NCI-H69 (cell line): ENCODE measurements at places on chromosomes 16 and 17.

DNA sequence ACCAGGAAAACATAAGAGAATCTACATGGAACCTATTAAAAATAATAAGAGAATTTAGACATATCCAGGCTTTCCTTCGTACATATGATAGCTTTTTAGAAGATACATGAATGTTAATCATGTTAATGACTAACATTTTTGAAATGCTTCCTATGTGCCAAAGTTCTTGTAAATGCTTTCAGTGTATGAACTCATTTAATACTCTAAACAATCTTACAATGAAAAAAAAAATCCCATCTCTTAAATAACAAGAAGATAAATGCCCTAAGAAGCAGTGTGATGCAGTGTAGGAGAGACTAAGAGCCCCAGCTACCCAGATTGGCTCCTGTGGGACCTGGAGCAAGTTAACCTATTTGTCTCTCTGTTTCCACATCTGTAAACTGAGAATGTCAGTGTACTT lies 220.4 kb upstream of the MYOCD start:
- DNase-seq = no peak

- DNase-seq = peak; percentile 45
These were observed 31.7 kb downstream of the SOCS1 start for GRCh38 chr16:11224096-11224893.

- no peak for DNase-seq
These were observed 52.6 kb downstream of the PRKCA start for GRCh38 chr17:66354981-66355380.

DNA sequence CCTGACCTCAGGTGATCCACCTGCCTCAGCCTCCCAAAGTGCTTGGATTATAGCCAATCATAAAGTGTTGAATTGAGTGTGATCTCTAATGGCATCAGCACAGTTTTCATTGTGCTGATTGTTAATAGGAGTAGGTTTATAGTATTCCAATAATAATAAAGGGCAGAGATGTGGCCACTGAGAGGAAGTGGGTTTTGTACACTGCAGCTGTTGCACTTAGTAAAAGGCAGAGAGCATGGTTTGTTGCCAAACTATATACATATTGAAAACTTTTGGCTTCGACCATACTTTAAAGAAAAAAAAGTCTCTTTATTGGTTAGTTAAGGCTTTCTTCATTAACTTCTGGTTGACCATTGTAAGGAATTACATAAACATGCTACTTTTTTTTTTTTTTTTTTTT lies 185.9 kb downstream of the CDK5R1 start:
- DNase-seq = no peak

- no peak for DNase-seq
These were observed 19.9 kb upstream of the COL1A1 start for GRCh38 chr17:50221266-50221863.

GRCh38 chr17:19728084-19728495 lies 11.7 kb upstream of the SLC47A2 start:
- DNase-seq = peak; percentile 82

DNA sequence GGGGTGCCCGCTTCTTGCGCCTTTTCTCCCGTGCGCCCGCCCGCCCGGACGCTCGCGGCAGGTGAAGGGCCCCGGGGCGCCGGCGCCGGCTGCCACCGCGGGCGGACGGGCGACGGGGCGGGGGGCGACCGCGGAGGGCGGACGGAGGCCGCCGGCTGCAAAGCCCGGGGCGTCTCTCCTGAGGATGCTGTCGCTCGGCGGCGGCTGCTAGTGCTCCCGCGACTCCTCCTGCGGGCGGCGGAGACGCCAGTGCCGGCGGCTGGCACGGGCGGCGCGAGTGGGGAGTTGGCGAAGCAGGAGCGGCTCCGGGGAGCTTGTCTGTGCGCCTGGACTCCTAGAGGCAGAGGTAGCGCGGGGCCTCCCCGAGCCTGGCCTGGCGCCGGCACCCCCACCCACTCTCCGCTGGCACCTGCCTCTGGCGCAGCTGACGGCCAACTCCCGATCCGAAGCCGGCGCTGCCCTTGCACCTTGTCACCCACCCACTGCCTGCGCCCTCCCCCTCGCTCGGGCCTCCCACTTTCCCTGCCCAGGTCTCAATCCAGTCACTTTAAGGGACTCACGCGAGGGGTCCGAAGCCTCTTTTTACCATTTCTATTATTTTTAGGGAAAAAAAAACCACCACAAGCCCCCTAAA lies at the start of gene FAM20A:
FAM20A (minus strand) TSS at position 437 of the 634 bp plus-strand sequence. CDS start 701 bp downstream, outside the sequence.
- peak; percentile 69 for DNase-seq

- DNase-seq = no peak
These were observed 237.1 kb downstream of the PARN start for GRCh38 chr16:14392960-14393359.

GRCh38 chr17:72531729-72532128 lies 410.9 kb downstream of the SOX9 start:
- DNase-seq = no peak

DNA sequence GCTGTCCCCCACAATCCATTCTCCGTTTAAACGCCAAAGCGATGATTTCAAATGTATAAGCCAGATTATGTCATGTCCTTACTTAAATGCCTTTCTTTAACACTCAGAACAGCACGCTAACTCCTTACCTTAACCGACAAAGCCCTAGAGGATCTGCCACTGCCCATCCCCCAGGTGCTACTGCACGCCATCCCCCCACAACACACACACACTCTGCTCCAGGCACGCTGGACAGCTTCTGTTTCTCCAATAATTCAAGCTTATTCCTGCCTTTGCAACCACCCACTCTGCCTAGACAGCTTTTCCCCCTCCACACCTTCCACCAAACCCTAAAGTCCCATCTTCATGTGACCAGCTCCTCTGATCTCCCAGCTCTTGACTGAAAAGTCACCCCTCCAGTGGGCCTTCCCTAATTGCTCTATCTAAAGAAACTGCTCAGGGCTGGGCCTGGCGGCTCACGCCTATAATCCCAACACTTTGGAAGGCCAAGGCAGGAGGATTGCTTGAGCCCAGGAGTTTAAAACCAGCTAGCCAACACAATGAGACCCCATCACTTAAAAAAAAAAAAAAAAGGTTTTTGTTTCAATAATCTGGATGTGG lies 38.9 kb upstream of the RPL38 start:
- no peak for DNase-seq

- no peak for DNase-seq
These were observed 10.7 kb downstream of the MYL4 start for GRCh38 chr17:47219621-47220475.

DNA sequence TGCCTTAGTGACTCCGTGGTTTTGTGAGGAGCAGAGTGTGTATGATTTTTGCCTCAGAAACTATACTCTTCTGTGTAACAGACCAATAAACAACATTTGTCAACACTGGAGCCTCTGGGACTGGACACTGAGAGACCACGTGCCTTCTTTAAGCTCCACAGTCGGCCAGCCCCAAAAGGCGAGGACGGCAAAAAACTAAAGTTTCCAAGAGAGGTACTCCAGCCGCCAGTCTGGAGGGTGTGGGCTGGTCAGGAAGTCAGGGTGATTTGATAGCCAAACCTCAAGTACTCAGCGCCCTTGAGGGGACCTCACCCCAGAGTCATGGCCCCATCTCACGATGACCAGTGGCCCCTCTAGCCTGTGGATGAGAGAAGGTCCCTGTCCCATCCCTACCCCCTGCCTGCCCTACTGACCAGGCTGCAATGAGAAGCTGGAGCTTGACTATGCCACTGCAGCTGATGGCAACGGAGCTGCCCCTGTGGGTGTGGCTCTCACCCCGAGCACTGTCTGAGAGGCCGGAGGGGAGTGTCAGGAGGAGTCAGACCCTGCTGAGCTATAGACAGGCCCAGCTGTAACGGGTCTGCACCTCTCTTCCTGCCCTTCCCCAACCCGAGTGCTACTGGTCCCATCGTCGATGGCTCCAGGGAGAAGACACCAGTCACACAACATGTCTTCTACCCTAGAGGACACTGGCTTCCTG lies 19.8 kb downstream of the MNT start:
- no peak for DNase-seq

DNA sequence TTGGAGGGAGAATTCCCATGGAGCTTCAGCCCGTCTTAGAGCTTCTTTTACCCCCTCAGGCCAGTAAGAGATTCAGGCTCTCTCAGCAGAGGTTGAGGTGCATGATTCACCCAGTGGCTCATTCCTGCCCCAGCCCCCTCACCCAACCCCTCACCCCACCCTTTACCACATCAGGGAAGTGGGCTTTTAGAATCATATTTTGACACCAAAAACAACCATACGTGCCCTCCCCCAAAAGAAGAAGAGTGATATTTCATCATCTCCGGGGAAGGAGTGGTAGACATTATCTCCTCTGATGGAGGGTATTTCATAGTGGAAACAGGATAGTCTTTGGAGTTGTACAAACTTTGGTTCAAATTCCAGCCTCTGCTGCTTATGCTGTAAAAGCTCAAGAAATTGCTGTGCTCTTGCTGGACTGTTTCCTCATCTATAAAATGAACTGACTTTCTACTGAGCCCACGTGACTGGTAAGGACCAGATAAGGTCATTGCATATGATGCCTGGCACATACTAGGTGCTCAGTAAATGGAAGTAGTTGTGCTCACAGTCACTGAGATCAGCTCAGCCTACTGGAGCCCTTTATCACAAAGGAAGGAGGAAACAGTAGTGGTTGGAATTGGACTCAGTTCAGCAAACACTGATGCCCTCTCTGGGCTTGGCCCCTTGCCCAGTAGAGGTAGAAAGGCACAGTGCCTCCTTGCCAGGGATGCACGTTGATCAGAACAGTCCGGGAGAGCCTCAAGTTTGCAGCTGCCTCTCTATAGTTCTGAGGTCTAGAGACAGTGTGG lies 18.3 kb upstream of the CCL5 start:
- peak; percentile 68 for DNase-seq

- no peak for DNase-seq
These were observed 35.8 kb downstream of the LITAF start for GRCh38 chr16:11550791-11551498.

- DNase-seq = no peak
These were observed 58.0 kb downstream of the PITPNC1 start for GRCh38 chr17:67435122-67435521.

- no peak for DNase-seq
These were observed 1.2 kb upstream of the PDIA2 start for GRCh38 chr16:281660-282255.

DNA sequence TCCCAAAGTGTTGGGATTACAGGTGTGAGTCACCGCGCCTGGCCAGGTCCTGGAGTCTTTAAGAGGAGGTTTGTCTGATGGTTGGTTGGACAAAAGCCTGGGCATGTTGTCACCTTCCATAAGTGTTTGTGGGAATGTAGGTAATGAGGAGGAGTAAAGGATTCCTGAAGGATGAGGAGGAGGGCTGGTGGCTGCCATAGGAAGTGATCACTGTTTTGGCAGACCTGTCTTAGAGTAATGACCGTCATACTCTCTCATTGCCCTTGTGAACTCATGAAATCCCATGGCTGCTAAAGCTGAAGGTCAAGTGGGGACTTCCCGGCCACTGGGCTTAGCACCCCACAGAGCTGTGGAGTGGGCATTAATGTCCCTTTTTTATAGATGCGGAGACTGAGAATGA lies 40.5 kb downstream of the TENT4B start:
- DNase-seq = no peak

DNA sequence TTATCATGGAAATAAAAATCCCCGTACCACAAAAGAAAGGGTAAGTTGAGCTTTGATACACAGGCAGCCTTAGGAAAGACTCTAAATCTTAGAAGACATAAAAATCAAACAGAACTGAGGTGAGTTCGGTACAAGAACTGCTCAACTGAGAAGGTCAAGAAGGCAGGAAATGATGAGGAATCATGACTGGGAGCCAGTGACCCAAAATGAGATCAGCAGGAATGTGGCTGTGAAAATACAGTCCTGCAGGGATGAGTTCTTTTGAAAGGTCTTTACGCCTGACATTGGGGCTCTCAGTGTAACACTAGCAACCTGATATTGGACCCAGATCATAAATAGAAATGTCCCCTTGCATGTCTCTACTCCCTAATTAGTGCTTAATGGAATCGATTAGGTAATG lies 56.3 kb upstream of the CDH11 start:
- no peak for DNase-seq

DNA sequence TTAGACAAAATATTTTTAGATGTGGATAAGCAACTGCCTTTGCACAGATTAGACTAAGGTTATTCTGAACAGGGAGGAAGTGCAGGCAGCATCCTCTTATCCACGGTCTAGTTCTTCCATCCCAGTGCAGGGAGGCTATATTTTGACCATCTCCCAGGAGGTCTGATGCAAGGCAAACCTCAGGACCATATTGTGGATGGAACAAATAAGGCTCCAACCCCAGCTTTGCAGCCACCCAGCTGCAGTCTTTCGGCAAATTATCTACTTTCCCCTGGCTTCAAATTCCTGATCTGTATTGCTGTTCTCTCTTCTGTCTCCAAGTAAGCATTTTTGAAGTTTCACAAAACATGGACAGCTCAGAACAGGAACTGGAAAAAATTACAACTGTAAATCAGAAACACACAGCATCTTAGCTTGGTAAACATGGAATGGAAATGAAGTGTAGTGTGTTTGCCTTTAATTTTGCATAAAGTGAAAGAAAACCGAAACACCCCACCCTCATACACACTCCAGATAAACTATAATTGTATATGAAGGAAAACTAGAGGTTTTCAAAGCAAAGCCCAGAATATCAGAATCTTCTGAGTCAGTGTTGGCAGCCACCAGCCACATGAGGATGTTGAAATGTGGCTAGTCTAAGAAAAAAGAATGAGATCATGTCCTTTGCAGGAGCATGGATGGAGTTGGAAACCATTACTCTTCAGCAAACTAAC lies 33.5 kb upstream of the MON1B start:
- no peak for DNase-seq

- DNase-seq = peak; percentile 32
These were observed 39.2 kb downstream of the KNOP1 start for GRCh38 chr16:19678804-19679203.

DNA sequence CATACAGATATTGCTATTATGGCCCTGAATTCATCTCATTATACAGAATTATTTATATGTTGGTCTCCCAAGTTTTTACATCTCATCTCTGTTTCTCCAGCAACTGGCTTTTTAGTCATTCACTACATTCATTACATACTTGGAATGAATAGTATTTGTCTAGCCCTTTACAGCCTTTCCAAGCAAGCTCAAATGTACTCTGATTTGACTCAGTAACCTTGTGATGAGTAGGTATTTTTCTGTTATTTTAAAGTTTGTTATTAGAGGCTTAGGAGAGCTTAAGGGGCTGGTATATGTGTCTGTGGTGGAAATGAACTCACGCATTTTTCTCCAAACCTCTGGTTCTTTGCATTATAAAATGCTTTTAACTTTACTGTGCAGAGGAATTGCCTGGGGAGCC lies 224.7 kb downstream of the SNX29 start:
- no peak for DNase-seq

- DNase-seq = no peak
These were observed 11.6 kb downstream of the CDH3 start for GRCh38 chr16:68656751-68657150.

GRCh38 chr16:88810912-88811768 lies 588 bp downstream of the APRT start:
- peak; percentile 83 for DNase-seq

DNA sequence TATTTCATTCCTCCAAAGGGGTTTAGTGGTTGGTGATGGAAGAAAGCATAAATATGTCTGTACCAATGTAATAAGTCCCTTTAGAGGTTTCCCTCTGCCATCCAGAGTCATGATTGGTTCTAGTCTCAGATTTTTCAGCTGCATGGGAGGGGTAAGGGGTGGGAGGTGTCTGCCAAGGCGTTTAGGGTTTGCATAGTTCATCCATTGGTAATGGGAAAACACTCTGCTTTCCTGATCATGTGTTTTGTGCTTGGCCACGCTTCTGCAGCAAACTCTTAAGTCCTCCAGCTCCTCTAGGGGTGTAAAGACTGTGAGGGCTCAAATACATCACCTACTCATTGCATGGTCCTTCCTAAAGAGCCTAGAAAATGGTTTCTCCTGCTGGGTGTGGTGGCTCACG lies 29.8 kb downstream of the LIG3 start:
- no peak for DNase-seq

GRCh38 chr17:40846515-40847144 lies 20.4 kb downstream of the KRT12 start:
- DNase-seq = peak; percentile 23

- DNase-seq = no peak
These were observed 70.0 kb downstream of the CDK12 start for GRCh38 chr17:39531252-39531651.
